Heart right ventricle (tissue), 16 donors: ENCODE measurements at places on chromosomes 3 and 15.

- DNase-seq = no peak
Measured at GRCh38 chr15:70281261-70281810, 183.6 kb upstream of the TLE3 start.

- peak; percentile 89 for DNase-seq
Measured at GRCh38 chr3:193805448-193805847, 212.4 kb downstream of the OPA1 start.

DNA sequence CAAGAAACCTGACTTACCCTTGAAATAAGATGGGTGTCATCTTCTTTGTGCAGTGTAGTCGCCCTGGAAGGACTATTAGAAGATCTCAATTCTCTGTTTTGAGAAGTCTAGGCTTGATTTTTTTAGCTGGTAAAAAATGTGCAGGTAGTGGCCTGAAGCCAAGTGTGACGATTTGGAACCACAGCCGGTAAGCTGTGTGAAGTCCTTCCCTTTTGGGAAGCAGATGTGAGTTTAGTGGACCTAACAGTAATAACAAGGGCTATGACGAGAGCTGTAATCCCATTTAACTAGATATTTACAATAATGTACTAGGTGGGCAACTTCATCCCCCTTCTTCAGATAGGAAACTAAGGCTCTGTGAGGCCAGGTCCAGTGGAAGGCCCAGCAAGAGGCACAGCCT is 81.7 kb upstream of the MYZAP start:
- no peak for DNase-seq

- no peak for DNase-seq
Measured at GRCh38 chr3:71989165-71989564, 204.2 kb upstream of the PROK2 start.

- no peak for DNase-seq
Measured at GRCh38 chr3:194532591-194532990, 45.8 kb upstream of the ATP13A3 start.

DNA sequence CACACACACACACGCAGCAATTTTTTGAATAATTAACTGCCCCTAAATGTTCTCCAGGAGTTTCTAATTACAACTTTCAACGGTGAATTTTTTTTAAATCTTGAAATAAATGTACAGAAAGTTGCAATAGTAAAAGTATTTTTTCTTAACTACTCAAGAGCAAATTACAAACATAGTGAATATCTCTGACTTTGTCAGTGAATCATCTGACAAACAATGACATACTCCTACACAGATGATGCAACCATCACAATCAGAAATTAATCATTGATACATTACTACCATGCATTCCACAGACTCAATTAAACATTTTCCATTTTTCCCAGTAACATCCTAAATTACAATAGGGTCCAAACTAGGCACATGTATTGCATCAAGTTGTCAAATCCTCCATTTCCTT is 597.3 kb downstream of the NAALADL2 start:
- DNase-seq = no peak
